ENCODE measurements at places on chromosomes 1 and 21. TPM values are rescaled to one million over a fixed set of nuclear protein-coding genes. Genes with fewer than 3 reads are reported as not detected.

- no peak within 1 kb of the TSS for H3K27ac ChIP-seq
- no peak for DNase-seq
- no peaks in the 10 kb centered on the region for H3K36me3 ChIP-seq
- H3K4me1 ChIP-seq, result peaks cover 6% of the 10 kb centered on the region
- no peaks in the 10 kb centered on the region for H3K27me3 ChIP-seq
Observed at GRCh38 chr1:241999026-241999425, at the start of gene MAP1LC3C. TSS of gene MAP1LC3C (minus strand) at chr1:241999098. CDS start at chr1:241999008, 90 bp downstream.

GPA33 gene
- polyA plus RNA-seq, result 0.16 TPM

GRCh38 chr21:46180778-46181391 lies 3.4 kb downstream of the SPATC1L start:
- peaks cover 22% of the 10 kb centered on the region for H3K4me1 ChIP-seq
- H3K27ac ChIP-seq, result no peak overlapping the region
- no peaks in the 10 kb centered on the region for H3K36me3 ChIP-seq
- peak; percentile 71 for DNase-seq
- H3K27me3 ChIP-seq, result no peaks in the 10 kb centered on the region

DNA sequence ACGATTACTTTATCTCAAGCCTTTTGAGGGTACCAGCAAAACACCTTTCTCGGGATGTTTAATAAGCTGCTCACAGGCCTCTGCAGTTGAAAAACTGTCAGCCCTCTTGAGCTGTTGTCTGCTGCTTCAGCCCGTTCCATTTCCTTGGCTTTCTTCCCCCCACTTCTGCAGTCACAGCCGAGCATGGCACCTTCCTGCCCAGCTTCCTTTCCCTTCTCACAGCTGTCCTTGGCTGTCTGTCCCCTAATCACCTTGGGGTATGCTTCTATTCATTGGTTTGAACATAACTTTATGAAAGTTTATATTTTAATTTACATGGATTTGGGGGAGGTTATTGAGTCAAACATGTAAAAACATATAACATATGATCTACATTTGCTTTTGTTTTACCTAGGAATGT lies 6.9 kb upstream of the PROX1 start:
- H3K36me3 ChIP-seq, result no peaks in the 10 kb centered on the region
- H3K4me1 ChIP-seq, result no peaks in the 10 kb centered on the region
- no peak for DNase-seq
- H3K27ac ChIP-seq, result no peak overlapping the region
- peaks cover 92% of the 10 kb centered on the region for H3K27me3 ChIP-seq
- no peak overlapping the region for H3K4me3 ChIP-seq

DNA sequence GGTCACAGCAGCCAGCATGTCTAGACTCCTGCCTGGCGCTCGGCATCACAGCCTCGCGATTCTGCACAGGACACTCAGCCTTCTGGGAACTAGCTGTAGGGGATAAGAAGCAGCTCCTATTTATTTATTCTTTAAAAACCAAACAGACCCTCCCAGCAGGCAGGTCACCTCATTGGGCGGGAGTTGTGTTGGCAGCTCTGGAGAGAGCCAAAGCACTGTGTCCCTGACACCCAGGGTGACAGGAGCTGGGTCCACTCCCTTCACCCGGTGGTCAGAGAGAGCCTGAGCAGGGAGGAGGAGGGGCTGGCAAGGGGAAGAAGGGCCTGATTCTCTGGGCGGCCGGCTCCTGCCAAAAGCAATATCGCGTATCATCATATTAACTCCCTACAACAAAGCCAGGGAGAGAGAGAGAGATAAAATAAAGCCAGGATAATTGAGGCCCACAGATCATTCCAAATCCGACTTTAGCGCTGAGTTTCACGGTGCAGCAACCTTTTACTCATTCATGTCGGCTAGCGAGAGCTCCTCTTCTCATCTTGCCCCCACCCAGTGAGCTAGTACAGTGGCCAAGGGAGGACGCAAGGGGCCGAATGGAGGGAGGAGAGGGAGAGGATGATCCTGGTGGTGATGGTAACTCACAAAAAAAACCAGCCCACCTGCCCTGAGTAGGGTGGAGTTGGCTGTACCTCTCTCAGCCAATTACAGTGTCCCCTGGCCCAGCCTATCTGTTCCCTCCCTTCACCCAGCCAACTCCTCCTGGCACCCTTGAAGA lies 79.8 kb upstream of the IFFO2 start:
- no peaks in the 10 kb centered on the region for H3K27me3 ChIP-seq
- no peaks in the 10 kb centered on the region for H3K36me3 ChIP-seq
- DNase-seq, result peak; percentile 41
- H3K4me1 ChIP-seq, result no peaks in the 10 kb centered on the region

BCAN gene
- not detected for polyA plus RNA-seq

Measured in spleen (tissue), 13 donors.